Activated CD8-positive, alpha-beta T cell treated with anti-CD3 and anti-CD28 coated beads for 36 hours (primary cell): ENCODE measurements at places on chromosomes 7 and 10. TPM values are rescaled to one million over a fixed set of nuclear protein-coding genes. Genes with fewer than 3 reads are reported as not detected.

DNA sequence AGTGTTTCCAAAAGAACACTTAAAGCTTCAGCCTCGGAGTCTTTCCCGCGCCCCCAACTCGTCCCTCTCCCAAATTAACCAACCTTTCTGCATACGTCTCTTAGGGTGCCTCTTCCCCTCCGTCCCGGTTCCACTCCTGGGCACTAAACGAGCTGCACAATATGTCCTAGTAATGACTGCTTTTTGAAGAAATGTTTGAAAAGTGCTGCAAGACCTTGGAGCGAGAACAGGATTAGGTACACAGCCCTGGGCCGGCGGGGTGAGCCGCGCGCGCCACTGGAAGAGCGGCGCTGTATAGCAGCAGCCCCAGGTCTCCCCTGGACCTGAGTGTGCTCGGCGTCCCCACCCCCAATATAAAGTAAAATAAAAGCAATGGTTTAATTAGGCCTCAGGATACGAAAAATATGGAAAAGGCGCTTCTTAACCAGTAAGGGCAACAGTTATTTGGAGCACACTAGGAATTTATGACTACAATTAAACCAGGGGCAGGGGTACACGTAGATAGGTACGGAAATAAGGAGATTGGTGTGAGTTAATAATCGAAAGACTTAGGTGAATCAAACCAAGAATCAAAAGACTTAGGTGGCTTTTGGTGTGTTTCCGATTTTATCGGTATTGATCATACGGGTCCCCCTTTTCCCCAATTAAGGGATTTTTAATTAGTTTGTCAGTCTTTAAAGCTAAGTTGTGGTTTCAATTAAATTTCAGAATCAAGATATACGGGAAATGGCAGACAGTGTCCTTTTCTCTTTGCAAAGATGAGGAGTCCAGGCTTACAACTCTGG is 1.9 kb downstream of the TET1 start:
- no peak for DNase-seq

The RASA4 gene
- total RNA-seq, result 95.1 TPM

GRCh38 chr7:113684165-113684564 is 234.6 kb downstream of the PPP1R3A start:
- no peak for DNase-seq

DNA sequence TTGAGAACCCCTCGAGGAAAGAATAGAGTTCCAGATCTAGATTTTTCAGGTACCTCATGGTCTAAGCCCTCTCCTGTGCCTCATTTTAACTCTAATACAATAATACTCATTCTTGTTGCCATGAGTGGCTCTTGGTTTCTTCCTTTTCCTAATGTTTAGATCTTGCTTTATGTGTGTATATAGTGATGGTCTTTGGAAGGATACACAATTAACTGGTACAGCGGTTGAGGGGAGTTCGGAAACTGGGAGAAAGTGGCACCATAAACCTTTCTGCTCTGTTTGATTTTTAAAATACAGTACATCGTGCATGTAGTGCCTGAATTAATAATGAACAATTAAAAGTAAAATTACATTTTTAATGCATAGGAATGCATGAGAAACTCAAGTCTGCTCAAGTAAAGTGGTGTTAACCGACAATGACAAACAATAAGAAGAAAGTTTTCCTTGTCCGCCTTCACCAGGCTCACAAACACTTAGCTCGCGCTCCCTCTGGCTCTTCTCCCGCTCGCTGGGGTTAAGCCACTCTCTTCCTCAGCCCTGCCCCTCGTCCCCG is 386 bp upstream of the EIF4EBP2 start:
- no peak for DNase-seq

DNA sequence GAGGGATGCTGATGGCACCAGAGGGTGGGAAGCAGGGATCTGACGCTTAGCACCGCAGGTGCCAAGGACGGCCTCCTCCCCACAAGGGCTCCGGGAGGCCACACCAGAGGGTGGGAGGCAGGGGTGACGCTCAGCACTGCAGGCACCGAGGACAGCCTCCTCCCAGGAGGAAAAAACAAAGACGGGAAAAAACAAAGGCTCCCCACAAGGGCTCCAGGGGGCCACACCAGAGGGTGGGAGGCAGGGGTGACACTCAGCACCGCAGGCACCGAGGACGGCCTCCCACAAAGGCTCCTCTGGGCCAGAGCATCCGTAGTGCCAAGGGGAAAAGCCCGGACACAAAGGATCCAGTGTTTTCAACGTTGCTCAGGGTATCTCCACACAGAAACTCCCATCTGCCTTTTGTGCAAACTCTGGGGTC is 25.6 kb downstream of the DIP2C start:
- DNase-seq, result no peak

The CYP2C19 gene
- total RNA-seq, result not detected

- DNase-seq, result no peak
Observed at GRCh38 chr10:63684257-63684936, 163.2 kb downstream of the REEP3 start.

GRCh38 chr7:85479918-85480643 is 293.2 kb upstream of the SEMA3D start:
- DNase-seq, result no peak
